ENCODE measurements at places on chromosomes 2 and 18.

GRCh38 chr2:216578325-216578724 lies 54.9 kb upstream of the IGFBP2 start:
- no peak for DNase-seq

DNA sequence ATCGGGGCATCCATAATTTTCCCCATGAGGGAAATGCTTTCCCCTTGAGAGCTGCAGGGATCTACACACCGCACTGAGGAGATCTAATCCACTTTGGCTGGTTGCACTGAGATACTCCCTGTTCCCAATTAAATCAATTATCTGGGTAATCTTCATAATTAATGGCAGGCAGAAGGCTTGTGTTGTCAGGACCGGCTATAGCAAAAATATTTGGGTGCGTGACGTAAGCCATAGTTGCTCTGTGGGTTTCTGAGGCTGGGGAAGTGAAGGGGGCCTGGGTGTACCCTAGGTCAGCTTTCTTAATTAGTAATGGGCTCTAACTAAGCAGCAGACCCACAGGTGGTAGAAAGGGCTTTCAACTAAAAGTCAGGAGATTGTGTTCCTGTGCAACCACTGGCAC lies 62.8 kb upstream of the UPP2 start:
- no peak for DNase-seq

GRCh38 chr2:105005181-105005951 lies 32.5 kb upstream of the MRPS9 start:
- no peak for DNase-seq

GRCh38 chr2:26470601-26471260 lies 7.2 kb downstream of the OTOF start:
- no peak for DNase-seq

GRCh38 chr2:34844629-34845028 lies 1245.5 kb upstream of the FAM98A start:
- DNase-seq, result no peak

- no peak for DNase-seq
These were observed 4.0 kb downstream of the VWA3B start for GRCh38 chr2:98090951-98091350.

GRCh38 chr2:152546230-152546837 lies 170.9 kb downstream of the PRPF40A start:
- no peak for DNase-seq

DNA sequence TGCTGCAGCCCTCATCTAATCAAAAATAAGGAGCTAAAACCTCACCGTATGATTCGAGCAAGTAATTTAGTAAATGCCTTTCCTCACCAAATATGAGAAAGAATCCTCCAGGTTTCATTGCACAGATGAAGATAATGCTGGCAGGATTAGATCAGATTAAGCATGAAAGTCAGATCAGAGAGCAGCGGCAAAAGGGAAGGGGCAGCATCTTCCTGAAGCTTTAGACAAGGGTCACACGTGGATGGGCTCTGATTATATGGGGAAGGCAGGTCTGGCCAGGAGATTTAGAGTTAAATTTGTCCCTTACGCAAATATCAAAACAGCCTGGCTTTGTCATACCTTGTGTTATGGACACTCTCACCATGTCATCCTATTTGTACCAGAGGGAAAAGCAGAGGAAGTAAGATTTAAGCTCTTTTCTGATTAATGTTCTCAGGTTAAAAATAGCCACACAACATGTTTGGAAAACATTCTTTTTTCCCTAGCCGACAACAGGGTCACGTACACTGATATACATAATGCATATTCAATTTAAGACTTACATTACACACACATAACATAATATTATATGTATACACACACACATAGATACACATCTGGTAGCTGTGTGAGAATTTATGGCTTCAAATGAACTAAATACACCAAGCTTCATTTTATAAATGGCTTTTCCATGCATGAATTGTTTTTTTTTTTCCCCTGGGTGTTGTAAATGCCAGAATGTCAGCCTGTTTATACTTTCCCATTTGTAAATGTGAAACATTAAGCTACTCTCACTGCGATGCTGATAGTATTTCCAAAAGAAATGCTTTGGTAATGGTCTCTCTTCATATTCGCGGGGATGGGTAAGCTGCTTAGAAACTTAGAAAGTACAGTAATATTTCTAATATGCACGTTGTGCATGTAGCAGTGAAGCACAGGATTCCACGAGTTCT lies 196.3 kb upstream of the SIX3 start:
- DNase-seq, result no peak

GRCh38 chr2:120401275-120402066 lies 55.5 kb downstream of the INHBB start:
- no peak for DNase-seq

DNA sequence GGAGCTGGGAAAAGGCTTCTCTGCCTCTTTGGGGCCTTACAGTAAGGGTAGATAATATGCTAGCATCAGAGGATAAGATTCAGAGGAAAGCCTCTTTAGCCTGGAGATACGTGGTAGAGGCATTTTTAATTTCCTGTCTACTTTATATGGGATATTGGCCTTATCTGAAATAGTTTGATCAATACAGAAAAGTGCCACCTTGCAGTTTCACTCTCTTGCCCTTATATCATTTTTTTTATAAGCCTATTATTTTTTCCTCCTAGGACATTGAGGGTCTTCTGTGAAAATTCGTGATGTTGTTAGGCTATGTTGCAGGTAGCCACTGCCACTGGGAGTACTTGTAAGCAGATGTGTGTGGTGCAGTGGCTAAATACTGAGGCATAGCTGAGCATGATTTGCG lies 40.1 kb upstream of the TOGARAM2 start:
- DNase-seq, result no peak

DNA sequence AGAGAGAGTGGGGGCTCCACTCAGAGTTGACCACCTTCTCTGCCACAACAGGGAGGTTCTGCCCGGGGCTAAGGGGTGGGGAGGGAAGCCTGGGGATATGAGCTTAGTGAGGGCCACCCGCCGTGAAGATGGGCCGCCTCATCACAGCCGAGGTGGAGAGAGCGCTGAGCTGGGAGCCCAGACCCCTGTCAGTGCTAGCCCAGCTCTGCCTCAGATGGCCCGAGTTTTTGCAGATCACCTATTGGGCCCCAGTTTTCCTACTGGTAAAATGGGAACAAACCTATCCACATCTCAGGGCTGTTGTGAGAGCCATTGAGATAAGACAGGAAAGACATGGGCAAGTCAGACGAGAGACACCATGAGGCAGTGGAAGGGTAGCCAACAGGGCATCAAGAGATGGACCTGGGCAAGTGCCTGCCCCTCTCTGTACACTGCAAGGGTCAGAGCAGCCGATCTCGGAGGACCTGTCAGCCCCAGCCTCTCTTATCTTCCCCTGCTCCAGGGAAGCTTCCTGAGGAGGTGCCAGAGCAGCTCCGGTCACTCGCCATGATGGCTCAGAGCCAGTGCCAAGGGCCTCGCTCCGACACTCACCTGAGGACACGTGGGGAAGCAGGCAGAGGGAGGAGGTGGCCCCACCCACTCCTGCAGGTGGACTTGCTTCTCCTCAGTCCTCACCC lies 88.9 kb downstream of the MCFD2 start:
- no peak for DNase-seq

DNA sequence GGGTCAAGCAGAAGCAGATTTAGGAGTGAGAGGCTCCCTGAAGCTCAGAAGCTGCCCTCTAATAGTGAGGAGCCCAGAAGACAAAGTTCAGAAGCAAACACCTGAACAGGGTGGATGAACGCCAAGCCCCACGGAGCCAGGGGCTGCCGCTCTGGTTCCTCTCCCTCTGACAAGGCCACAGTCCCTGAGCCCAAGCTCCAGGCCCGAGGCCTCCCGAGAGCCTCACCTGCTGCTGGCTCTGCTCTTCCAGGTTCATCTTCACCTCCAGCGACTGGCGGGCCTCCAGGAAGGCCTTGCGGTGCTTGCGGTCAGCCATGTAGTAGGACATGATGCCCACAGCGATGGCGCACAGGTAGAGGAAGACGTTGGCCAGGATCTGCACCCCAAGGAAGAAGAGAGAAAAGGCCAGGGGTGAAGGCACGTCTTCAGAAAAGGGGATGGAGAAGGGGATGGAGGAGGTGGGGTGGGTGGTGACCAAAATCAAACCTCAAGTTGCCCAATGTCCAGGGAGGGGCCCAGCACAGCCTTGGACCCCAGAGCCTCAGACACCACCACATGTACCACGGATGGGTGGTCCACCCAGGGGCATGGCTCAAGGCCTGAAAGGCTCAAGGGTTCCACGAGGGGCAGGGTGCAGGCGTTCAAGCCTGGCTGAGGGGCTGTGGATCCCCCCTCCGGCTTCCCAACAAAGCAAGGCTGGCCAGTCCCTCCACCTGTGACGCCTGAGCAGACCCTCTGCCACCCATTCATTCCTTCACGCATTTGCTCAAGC lies 47.5 kb downstream of the ADCY3 start:
- DNase-seq, result no peak

GRCh38 chr2:14540015-14540414 lies 92.5 kb upstream of the LRATD1 start:
- no peak for DNase-seq

GRCh38 chr2:111100087-111100764 lies 20.5 kb upstream of the BCL2L11 start:
- DNase-seq, result no peak

DNA sequence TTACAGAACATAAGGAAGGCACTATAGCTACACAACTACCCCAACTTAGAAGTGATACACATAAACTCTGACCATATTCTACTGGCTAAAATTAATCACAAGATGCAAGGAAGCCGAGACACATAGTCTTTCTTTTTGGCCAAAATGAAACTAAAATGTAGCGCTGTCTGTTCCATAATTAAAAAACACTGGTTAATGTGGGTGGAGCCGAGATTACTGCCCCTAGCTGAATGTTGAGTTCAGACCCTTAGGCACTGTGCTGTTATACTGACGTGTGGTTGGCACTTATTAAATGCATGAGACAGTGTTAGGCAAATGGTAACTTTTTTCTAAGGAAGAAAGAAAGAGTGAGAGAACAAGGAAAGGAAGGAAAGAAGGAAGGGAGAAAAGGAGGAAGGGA lies 254.6 kb upstream of the RND3 start:
- no peak for DNase-seq

DNA sequence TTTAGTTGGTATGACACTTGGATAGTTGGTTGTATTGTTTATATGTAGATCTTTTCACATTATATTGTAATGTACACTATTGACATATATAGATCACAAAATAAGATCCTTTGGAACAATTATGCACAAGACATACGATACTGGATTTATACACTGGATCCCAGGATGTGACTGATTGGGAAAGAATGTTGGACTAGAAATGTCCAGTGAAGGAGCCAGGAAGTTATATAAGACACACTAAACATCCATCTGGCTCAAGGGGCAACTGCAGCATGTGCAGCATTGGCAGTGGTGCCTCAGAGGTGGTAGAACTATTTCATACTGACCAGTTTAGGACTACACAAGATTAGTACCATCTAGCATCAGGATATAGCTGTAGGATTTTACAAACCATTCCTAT lies 104.9 kb downstream of the TRABD2A start:
- DNase-seq, result no peak

DNA sequence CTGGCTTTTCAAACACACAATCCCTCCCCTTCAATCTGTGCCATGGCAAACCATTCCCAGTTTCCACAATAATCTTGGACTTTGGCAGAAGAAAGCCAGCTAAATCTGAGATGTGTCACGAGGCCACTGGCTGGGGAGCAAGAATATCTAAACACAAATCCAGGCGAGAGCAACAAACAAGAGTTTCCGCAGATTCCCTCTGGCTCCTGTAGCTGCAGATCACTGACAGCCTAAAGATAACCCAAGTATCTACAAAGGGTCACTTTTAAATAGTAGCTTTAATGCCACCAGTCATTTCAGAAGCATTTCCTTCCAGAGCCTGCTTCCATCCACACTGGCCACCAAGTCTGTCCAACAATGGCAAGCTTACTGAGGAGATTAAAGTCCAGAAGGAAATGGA lies 86.9 kb downstream of the ACVR1 start:
- no peak for DNase-seq

GRCh38 chr18:49025426-49025766 lies 74.6 kb upstream of the SMAD7 start:
- no peak for DNase-seq

GRCh38 chr2:235564884-235565530 lies 71.2 kb downstream of the AGAP1 start:
- no peak for DNase-seq

DNA sequence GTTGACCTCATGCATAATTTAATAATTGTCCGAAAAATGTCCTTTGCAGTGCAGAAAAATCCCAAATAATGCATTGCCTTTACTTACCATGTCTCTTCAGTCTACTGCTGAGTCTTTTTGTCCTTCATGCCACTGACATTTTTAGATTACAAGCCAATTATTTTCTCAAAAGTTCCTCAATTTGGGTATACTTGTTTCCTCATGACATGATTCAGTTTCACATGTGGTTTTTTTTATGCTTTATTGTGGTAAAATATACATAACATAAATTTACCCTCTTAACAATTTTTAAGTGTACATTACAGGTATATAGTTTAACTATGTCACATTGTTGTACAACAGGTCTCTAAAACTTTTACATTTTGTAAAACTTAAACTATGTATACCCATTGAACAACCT lies 81.0 kb downstream of the EPC2 start:
- no peak for DNase-seq

DNA sequence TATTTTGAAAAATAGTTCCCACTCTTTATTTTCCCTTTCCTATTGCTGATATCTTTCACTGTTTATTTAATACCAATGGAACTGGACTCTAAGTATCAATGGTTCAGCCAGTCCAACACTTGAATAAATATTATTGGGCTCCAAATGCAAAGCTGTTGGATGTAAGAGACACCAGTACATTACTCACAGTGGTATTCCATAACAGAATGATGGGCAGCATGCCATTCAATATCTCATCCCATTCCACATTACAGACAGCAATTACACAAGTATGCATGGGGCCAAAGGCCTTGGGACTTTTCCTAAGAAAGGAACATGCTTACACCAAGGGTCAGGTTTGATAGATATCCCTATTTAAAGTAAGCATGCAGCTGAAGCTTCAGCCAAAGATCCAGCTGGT lies 231.9 kb downstream of the RND3 start:
- no peak for DNase-seq

- DNase-seq, result no peak
These were observed 32.4 kb downstream of the ATP6V1C2 start for GRCh38 chr2:10753876-10754275.

- no peak for DNase-seq
These were observed 15.7 kb upstream of the GPC1 start for GRCh38 chr2:240419723-240420122.

Data from activated naive CD4-positive, alpha-beta T cell (primary cell).